ENCODE measurements at places on chromosomes 6 and 20.

DNA sequence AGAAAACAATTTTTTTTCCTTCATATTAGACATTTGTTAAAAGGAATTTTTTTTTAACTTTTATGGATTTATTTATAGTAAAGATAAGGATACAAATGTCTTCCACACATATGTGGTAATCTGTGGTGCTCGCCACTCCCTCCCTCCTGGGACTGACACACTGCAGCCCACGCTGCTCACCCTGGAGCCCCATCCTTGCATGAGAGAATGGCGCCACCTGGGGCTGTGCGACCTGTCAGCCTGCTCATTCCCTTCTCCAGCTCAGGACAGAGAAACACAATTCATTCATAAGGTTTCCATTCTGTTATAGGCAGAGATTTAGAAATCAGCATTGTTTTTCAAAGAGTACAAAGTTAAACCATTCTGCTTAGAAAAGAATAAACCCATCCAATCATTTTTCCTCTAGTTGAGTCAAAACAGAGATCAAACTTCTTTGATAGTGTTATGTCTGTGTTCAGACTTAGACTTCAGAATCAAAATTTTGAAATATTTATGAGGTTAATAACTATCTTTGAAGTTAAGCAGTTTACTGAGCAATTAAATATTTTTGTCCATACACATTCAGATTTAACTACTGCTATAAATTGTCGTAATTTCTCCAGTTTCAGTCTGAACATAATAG is 42.8 kb upstream of the DYNLRB1 start:
- no peak for DNase-seq

- DNase-seq = no peak
These were observed 155.0 kb upstream of the SNX9 start for GRCh38 chr6:157668009-157668401.

GRCh38 chr6:155121699-155122098 is 126.6 kb downstream of the TIAM2 start:
- no peak for DNase-seq

DNA sequence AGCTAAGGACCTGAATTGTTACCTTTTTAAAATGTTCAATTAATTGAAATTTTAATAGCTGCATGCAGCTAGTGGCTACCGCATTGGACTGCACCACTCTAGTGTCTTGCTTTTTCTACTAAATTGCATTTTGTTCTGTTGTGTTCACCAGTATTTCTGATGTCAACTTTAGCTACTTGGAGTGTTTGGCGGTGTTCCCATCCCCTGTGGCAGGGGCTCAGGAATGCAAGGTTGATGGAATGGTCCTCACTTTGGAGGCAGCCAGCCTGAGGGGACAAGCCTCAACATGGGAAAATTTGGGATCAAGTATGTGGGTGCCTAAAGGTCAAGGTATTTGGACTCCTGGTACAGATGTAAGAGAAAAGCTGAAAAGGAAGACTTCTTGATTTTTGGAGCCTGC is 230.1 kb upstream of the PRND start:
- no peak for DNase-seq

DNA sequence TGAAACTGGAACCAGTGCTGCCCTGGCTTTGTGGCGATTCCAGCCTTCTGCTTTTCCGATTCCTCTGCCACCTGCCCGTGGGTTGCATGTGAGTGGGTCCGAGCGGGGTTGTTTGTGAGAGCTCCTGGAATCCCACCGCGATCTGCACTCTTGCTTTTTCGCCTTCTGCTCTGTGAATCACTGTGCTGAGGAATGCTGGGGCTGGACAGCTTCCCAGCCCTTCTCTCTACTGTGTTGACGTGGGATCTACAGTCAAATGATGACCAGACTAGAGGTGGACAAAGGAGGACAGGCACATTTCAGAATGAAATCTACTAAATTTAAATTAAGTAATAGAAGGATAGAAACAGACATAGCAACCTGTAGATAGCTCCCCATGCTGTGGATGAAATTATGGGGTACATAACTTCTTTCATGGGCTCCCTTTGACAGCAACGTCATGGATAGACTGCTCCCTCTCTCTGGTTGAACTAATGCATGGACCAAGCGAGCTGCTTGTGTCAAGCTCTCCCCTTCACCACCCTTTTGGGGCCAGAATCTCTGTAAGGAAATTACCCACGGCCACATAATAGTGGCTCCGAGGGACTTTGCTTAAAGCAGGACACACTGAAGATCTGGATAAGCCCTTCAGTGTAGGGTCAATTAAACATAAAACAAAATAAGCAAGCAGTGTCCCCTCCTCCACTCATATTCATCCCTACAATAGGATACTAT is 2.0 kb downstream of the FNDC1 start:
- DNase-seq = no peak

DNA sequence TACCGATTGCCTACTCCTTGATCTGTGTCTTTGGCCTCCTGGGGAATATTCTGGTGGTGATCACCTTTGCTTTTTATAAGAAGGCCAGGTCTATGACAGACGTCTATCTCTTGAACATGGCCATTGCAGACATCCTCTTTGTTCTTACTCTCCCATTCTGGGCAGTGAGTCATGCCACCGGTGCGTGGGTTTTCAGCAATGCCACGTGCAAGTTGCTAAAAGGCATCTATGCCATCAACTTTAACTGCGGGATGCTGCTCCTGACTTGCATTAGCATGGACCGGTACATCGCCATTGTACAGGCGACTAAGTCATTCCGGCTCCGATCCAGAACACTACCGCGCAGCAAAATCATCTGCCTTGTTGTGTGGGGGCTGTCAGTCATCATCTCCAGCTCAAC is 13.5 kb downstream of the CCR6 start:
- DNase-seq = no peak

- peak; percentile 7 for DNase-seq
These were observed 86.0 kb downstream of the MBOAT1 start for GRCh38 chr6:20126102-20126752.

GRCh38 chr20:2524709-2525506 is 11.5 kb upstream of the TMC2 start:
- no peak for DNase-seq

DNA sequence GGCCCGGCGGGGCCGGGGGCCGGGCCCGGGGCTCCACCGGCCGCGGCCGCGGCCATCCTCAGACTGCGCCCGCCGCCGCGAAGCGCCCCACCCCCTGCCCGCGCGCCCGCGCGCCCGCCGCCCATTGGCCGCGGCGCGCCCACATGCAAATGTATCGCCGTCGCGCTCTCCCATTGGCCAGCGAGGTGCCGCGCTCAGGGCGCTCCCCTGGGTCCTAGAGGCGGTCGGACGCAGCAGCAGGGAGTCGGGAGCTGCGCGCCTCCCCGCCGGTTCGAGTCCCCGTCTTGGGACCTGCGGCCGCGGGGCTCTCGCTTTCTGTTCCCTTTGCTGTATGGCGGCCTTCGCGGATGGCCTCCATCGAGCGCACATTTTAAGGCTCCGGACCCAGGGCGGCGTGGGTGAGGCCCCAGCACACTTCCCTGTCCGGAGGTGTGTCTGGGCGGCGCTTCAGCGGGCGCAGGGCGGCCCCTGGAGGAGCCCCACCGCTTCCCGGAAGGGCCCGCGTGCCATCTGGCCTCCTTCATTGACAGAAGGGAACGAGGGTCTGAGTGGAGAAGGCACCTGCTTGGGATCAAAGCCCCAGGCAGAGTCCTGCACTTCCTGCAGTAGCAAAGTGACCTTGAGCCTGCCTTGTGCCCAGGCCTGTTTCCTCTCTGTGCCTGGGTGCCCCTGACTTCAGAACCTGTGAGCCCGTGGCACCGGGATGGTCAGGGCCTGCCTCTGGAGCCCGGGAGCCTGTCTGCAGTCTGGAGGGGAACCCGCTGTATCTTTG is at the start of gene CABLES2:
TSS of gene CABLES2 (minus strand) at position 65 of the 772 bp plus-strand sequence. CDS start at position 56, 9 bp downstream.
- peak; percentile 82 for DNase-seq

DNA sequence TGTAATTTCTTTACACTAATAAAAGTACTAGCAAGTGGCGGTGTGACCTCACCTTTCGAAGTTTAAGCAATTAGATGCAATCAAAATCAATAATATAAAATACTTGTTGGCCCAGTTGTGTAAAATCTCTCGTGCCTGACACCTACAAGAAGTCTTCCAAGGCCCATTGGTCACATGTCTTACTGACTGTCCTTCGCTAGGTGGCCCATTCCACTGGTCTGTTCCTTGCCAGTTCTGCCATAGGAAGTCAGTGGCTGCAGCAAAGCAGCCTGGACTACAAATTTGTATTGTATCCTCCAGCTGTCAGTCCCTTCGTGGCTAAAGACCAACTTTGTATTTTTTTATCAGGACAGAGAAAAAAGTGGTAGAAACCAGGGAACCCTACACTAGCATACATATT is 61.8 kb downstream of the CYB5R4 start:
- DNase-seq = no peak

- DNase-seq = no peak
These were observed 182.4 kb downstream of the TSHZ2 start for GRCh38 chr20:53154540-53154939.

GRCh38 chr6:62803094-62803493 is 408.2 kb upstream of the FKBP1C start:
- no peak for DNase-seq

- DNase-seq = no peak
These were observed 14.0 kb upstream of the SRSF3 start for GRCh38 chr6:36580184-36580526.
